ENCODE measurements at places on chromosomes 16 and 17.

DNA sequence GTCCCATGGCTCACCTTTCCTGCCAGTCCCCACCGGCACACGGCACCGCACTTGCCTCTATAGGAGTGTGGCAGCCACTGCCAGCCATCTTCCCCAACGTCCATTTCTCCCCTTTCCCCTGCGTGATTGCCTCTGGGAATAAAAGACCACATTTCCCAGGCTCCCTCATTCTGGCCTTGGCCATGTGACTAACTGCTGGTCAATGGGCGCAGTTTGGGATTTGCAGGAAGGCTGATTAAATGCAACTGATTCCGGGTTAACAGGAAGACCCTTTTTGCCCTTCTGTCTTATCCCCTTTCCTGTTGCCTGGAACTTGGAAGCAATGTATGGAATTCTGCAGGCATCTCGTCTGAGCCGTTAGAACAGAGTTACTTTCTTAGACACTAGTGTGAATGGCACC, 3.0 kb downstream of the BTBD17 start:
- no peak for DNase-seq

GRCh38 chr16:22206842-22207714, 1.0 kb downstream of the EEF2K start:
- DNase-seq: no peak

DNA sequence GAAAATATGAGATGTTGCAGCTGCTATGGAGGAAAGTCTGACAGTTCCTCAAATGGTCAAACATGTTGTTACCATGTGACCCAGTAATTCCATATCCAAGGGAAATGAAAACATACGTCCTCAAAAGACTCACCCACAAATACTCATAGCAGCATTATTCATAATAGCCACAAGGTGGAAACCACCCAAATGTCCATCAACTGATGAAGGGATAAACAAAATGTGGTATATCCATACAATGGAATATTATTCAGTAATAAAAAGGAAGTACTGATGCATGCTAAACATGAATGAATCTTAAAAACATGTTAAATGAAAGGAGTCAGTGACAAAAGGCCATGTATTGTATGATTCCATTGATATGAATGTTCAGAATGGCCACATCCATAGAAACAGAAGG, 140.2 kb downstream of the PITPNC1 start:
- DNase-seq: no peak

DNA sequence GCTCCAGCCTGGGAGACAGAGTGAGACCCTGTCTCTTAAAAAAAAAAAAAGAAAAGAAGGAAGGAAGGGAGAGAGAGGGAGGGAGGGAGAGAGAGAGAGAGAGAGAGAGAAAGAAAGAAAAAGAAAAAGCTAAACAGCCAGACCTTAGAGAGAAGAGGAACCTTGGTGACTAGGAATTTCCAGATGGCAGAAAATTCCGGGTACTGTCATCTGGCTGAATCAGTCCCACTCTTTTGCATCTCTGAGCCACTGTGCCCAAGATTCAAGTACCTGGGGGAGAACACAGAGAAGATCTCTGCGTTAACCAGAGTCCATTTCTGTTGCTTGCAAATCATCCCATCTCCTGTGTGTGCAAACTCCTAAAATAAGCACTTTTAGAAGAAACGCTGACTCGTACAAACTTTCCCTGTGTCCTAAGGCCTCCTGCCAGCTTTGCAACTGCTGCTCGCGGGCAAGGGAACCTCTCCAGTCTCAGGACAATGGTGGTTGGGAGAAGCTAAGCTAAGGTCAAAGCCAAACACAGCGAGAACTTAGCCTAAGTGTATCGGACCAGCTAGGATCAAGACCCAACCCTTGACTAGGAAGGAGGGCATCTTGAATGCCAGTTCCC, 18.0 kb downstream of the BMERB1 start:
- DNase-seq: no peak

- no peak for DNase-seq
Observed at GRCh38 chr17:41799366-41799765, 12.4 kb downstream of the P3H4 start.

DNA sequence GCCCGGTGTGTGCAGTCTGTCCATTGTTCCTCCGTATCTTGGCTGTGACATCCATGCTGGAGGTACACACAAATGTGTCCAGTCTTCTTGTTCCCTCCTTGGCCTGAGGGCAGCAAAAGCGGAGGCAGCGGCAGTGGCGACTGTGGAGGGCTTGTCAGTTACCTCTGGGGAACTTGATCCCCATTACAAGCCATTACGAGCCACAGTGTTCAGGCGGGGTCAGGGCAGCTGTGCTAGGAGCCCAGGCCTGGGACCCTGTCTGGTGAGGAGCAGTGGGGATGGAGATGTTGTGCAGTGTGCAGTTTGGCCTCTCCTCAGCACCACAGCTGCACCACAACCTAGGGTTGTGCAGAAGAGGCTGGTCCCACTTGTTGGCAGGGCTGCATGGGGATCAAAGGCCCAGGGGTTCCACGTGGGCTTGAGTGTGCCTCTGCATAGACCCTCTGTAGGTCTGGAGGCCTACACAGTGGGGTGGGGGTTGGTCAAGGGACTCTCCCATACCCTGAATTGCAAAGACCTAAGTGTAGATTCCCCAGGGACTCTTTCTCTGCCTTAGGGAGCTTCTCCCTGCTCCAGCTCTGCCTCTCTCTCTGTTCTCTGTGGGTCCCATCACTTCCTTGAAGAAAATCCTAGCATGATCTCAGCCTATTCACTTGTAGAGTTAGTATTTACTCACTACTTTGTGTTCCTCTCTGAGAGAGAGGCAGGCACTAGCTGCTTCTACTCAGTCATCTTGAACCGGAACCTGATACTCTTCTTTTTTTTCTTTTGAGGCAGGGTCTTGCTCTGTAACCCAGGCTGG, 58.8 kb downstream of the SLFN11 start:
- no peak for DNase-seq

DNA sequence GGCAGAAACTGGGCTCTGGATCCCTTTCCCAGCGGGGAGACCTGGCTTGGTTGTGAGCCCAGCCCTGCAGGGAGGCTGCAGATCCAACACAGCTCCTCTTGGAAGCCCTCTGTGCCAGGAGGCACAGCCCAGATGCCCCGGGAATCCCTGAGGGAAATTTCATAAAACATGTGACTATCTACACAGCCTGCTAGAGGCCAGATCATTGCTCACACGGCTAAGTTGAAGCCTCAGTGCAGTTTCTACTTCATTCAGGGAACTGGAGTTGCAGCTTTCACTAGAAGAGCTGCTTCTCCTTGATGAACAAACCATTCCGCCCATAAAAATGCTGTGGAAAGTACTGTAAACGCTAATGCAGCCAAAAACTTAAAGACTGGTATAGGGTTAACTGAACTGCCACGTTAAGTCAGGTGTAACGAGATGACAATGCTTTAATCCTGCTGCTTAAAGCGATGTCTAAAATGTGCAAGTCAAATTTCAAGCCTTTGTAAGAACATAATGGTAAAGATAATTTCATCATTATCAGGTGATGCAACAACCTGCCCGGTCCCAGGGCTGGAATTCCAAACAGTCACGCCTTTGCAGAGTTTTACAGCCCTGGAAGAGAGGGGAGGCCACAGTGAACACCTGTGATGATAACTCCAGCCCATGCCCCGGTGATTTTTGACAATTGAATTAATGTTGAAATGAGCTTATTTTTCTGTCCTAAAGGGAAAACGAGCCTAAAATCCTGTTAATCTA, 172.5 kb downstream of the ZFHX3 start:
- peak; percentile 59 for DNase-seq

DNA sequence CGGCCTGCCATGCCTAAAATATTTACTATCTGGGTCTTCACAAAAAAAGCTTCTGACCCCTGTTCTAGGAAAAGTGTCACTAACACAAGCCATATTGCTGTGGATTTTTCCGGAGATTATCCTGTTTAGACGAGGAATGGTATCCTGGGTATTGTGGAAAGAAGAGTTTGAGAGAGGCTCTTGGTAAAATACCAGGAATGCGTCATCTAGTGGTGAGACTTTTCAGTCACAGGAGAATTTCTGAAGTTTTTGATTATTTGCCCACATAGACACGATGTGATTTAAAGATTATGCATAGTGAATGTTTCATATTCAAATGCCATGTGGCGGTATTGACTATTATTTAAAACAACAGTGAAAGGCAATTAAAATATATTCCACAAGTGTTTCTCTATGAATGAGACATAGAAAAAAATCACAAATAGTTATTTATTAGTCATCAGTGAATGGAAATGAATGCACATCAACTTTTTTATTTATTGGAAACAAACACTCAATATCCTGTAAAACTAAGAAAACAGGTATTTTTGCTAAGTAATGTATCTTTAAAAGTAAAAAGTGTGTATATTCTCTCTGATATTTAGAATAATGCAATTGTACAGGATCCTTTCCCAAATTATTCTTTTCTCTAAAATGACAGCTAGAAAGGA, 7.8 kb downstream of the KRT28 start:
- DNase-seq: no peak

DNA sequence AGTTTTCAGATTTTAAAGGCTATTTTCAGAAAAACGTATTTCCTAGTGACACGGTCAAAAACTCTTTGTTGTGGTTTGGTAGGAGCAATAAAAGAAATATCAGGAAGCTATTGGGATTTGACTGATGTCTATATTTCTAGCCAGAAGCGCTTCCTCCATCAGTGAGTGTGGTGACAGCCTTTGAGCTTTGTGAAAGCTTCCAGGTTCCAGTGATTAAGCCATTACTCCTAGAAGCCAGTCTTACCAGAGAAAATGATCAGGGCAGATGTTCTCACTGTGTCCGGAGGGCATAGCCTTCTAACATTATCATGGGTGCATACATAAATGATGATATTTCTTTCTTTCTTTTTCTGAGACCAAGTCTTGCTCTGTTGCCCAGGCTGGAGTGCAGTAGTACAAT, 39.6 kb downstream of the MAP2K6 start:
- DNase-seq: no peak

All from LoVo (cell line).